Stimulated activated CD4-positive, alpha-beta T cell treated with anti-CD3 and anti-CD28 coated beads, TNF-alpha, amount 100 ng/mL, for 24 hours (primary cell): ENCODE measurements at places on chromosomes 2 and 18.

DNA sequence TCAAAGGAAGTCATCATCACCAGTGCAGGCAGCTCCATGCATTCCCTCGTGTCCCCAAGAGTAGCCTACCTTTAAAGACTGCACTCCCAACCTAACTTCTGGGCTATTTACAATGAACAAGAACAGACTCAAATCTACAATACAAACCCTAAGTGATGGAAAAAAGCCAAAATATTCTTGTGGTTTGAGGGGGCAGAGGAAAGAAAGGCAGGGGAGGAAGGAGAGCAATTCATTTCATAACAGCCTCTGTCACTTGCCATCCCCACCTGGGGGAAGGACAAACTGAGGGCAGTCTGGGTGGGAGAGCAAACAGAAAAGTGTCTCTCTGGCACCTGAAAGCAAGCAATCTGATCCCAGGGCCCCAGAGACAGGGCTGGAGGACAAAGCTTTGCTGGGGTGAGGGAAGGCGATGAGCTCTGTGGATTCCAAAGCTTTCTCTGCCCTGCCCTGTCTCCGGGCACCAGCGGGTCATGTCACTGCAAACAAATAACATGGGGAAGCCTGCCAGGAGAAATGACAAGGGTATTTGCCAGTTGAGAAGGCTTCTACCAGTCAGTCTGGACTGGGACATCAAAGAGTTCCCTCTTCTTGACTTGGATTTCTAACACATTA, 528.0 kb upstream of the TNP1 start:
- DNase-seq, result no peak

DNA sequence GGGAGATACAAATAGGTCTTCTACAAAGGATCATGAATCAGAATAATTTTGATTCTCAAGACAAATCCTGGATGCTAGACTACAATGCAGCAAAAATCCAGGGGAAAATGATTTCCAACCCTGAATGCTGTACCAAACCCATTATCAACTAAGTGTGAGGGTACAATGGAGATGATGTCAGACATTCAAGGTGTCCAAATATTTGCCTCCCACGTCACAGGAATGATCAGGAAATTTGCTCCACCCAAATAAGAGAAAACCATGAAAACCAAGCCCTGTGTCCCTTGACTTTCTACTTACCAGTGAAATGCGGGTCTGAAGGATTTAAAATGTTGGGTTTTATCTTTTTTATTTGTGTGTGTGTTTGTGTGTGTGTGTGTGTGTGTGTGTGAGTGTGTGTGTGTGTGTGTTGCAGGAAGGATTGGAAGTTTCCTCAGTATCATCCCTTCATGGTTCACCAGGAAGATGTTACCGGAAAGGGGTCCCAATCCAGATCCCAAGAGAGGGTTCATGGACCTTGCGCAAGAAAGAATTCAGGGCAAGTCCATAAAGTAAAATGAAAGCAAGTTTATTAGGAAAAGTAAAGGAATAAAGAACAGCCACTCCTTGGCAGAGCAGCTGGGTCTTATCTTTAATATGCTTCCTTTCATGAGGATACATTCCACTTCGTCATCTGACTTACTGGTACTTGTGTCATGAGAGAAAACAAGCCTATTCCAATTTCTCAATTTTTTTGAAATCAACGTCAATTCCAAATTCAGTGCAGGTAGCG, 61.1 kb upstream of the ID2 start:
- DNase-seq, result no peak

DNA sequence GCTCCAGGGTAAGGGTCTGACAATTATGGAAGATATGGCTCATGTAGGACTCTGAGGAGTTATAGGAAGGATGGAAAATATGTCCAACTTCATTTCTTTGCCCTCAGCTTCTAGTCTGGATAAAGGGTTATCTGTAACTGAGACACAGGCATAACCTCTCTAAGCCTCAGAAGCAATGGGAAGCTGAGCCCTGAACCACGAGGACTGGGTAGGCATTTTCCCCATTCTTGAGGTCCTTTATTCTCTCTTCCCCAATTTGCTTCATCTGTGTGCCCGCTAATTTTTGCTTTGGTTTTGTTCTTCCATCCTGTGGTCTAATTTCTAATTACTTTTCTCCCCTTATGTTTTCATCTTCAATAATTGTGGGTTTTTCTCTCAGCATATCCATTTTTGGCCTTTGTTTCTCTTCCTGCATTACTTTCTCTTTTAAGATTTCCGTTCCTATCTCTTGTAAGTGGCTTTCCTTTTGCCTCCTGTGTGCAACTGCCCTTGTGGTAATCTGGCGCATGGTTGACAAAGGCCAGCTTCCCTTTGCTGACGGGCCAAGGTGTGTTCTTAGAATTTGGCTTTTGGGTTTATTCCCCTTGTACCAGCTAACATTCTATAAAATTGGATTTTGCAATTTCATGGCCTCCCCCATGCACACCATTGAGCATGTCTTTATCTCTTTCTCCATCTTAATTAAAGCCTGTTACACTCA, 343.8 kb downstream of the TXNL1 start:
- no peak for DNase-seq

DNA sequence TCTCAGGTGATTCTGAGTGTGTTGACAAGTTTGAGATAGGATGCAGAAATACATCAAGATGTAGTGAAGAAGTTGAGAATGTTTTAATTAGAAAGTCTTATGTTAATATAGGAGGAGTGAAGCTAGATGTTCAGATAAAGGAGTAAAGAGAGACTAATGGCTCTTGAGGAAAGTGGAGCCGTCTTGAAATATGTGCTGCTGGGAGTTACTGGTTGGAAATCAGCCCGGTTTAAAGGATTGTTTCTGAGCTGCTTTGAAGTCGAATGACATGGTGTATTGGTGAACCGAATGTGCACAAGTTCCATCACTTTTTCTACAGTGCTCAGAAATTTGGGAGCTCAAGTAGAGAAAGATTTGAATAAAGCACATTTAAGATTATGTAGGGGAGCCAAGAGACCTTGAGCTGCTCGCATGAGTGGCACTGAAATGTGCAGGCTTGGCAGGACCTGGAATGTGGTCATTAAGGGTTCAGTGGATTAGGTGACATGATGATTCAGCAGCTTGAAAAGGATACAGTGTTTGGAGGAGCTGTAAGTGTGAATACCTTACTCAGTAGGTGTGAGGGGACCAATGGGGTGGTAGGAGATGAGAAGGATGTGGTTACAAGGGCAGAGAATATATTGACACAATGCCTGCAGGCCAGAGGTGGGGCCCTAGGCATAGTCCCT, 68.6 kb downstream of the CAB39 start:
- DNase-seq, result no peak

- DNase-seq, result no peak
Observed at GRCh38 chr2:27182346-27182745, 29.5 kb upstream of the ATRAID start.

DNA sequence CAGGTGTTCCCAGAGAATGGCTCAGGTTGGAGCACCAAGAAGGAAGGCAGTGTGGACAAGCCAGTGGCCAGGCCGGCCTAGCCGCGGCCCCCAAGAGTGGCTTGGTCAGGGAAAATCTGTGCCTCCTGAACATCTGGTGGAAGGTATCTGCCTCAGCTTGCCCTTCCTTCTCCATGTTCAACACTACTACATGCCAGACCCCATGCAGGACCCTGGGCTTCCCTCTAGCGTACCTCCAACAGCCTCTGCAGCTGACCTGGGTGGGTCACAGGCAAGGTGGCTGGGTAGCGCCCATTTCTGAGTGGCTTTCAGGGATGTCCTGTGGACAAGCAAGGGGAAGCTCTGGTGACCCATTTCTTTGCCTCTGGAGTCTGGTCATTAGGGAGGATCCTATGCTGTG, 7.7 kb downstream of the WNT10A start:
- no peak for DNase-seq

DNA sequence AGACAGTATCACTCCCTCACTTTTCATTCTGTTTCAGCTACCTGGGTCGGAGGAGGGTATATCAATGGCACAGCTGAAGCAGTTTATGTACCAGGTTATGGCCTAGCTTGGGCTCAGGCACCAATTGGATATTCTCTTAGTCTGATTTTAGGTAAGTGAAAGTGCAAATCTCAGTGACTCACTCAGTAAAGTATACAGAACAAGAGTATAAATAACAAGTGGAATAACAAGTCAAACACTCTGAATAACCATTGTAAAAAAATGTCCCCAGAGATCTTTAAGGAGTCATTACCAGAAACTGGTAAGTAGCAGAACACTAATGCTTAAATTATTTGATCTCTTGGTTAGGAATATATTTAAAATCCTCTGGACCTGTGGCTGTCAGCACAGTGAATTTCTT, 5.7 kb downstream of the SLC5A7 start:
- DNase-seq, result no peak

DNA sequence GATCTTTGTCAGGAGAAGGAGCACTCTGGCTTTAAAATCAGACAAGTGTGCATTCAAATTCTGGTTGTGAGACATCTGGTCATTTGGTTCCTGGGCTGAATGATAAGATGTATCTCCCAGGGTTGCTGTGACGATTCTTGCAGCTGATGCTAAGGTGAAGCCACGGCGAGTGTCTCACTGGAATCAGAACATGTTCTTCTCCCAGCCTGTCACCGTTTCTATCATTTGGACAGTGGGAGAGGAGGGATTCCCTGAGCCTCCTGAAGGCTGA, 68.3 kb downstream of the NCK2 start:
- no peak for DNase-seq

DNA sequence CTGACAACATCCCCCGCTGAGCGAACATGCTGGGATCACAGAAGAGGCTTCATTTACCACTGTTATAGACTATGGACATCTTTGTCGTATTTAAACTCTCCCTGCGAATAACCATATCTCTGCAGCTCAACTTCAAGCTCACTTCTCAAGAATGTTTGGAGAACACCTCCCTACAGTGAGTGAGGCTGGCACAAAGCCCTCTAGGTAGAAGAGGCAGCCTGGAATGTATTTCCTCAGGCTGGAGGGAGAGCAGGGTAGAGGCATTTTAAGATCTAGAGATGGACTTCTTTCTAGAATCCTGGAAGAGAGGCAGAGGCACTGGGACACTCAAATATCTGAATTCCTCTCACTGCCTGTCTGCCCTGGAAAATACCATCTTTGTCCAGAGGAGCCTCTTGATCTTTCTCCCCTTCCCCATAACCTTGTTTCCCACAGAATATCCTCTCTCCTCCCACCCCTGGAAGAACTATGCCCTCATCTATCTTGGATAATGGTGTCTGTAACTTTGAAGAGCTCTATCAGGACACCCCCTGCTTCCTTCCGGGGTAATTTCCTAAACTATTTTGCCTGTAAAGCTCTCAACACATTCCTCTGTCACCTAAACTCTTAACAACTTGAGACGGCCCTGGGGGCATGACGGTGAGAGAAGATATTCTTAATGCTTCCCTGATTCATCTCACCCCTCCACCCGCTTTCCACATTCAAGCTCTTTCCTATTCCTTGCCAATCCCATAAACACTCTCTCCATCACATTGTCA, 2.4 kb upstream of the ANTXR1 start:
- no peak for DNase-seq

GRCh38 chr2:37984176-37984575, 59.1 kb downstream of the RMDN2 start:
- no peak for DNase-seq

DNA sequence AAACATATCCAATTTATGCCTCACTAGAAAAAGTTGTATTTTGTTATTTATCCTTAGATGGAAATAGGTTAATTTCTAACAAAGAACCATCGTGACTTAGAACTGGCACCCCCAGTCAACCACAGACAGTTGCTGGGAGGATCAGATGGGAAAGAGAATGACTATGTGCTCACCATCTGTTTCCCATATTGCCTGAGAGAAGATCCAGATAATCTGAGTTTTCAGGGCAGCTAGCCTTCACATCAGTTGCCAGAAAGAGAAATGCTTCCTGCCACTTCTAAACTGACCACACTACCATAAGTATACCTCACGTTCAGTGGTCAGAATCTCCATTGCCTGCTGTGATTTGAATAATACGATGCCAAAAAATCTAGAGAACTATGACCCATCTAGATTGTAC, 28.4 kb upstream of the NEB start:
- no peak for DNase-seq

DNA sequence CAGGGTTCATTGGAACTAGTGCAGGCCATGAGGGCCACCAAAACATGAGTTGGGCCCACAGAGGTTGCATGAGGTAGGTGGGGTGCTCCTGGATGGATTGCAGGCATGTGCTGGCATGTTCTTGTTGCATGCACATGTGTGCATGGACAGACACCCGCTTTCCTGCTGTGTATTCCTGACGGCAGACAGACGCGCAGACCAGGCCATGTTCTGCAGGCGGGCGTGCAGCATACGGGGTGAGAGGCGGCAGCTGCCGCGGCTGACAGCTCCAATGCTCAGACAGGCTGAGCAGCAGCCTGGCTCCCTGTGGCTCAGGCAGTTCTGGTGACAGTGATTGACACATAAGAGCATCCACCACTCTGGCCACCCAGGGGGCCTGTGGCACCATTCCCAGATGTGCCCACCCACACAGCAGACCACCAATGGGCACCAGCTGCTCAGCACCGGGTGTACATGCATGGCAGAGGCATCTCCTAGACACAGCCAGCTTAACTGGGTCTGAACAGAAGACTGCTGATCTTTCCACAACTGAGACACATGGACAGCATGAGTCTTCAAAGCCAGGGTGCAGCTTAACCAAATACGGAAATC, 21.2 kb downstream of the HS1BP3 start:
- no peak for DNase-seq

- no peak for DNase-seq
Observed at GRCh38 chr18:8241731-8242130, 367.5 kb upstream of the RAB12 start.

DNA sequence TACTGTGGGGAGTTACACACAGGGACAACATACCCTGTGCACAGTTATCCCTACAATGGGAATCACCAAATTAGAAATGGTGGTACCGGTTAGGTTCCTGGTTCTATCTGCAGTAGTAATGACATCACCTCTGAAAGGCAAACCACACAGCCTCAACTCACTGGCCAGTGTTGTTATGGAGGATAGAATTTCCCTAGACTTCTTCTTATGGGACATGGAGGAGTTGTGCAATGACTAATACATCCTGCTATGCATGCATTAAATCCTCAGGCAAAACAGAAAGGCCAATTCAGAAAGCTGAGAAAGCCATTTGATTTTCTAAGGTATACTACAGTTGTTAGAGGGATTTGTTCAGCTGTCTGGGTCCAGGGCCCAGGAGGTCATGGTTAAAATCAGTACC, 439.3 kb downstream of the TMX3 start:
- no peak for DNase-seq

GRCh38 chr2:124178719-124179118, 153.6 kb downstream of the CNTNAP5 start:
- DNase-seq, result no peak
